Activated CD8-positive, alpha-beta memory T cell treated with anti-CD3 and anti-CD28 coated beads for 4 hours (primary cell): ENCODE measurements at places on chromosomes 6 and 20.

GRCh38 chr6:44132476-44132875 is 5.1 kb downstream of the TMEM63B start:
- DNase-seq, result no peak

GRCh38 chr6:118784641-118785164 is 109.2 kb upstream of the ASF1A start:
- DNase-seq, result no peak

DNA sequence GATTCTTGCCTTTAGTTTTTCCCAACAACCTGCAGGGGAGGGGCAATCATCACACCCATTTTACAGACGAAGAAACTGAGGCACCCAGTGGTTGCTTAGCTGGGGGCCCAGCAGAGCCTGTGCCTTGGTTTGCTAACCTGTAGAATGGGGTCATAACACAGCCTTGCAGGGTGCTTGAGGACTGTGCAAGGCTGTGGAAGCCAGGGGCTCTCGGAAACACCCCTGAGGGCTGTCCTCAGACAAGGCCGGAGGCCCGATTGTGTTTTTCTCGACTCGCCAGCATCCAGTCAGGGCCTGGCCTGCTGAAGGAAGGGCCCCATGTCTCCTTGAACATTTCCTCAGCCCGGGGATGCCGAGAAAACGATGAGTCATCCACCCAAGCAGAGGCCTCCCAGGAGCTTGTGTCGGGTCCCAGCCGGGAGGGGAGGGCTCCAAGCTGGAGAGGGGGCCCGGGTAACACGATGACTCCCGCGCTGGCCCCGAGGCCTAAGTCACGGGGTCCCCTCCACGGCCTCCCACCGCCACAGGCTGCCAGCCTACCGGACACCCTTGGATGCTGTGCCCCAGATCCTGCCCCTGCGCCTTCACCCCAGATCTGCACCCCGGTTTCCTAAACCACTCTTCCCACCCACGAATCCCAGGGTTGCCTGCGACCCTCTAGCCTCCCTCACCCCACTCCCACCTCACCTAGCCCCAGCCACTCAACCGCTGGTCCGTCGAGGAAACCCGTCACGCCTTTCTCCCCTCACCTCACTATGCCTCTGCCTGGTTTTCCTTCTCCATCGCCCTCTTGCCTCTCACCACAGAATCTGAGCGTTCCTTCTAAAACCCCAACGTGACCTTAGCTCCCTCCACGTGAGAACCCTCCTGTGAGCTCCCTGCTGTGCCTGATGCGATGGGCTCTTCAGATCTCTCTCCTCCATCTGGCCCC is 10.6 kb downstream of the NOL4L start:
- no peak for DNase-seq

DNA sequence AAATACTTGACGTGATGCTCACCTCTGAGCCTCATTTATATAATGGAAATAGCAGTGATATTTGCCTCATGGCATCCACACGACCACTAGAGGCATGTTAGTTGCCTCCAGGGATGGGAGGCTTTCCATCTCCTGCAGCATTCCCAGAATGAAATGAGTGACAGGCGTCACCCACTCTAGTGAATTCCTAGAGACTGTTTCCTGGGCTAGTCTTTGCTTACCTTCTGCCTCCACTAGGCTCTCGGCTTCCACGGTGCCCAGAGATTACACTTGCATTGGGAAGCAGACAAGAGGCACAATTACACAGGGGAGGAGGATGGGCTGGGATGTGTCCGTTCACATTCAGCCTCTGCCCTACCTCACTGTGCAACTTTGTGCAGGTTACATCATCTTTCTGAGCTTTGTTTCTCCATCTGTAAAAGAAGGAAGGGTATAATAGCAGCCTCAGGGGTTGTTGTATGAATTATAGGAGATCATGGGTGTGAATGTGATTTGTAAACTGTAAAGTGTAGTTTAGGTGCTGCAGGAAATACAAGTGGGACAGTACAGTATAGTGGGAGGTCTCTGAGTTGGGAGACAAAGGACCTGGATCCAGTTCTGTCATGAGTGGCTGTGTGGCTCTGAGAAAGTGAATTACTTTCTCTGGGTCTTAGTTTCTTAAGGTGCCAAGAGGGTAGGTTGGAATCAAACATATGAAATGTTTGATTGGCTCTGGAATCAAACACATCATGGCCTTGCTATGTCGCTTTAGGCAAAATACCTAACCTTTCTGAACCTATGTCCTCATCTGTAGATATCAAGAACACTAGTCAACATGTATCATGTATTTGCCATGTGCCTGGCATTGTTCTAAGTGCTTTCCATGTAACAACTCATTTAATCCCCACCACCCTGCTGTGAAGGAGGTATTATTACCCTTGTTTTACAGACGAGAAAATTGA is 3.6 kb upstream of the VSTM2L start:
- DNase-seq, result no peak

DNA sequence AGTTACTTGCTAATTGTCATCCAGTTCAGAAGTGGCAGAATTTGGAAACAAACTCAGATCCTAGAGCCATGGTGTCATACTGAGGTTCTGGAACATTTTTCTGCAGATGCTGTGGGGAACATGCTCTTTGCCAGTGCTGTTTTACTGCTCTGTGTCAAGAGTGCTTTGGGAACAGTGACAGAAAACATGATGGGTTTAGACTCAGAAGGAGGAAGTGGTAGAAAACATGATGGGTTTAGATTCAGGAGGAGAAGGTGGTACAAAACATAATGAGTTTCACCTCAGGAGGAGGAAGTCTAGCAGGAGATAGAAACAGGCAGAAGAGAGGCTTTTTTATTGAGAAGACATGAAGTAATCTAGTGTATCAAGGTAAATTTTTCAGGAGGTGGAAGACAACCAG is 815.5 kb downstream of the DHX35 start:
- DNase-seq, result no peak
